ENCODE measurements at places on chromosomes 4 and X.

DNA sequence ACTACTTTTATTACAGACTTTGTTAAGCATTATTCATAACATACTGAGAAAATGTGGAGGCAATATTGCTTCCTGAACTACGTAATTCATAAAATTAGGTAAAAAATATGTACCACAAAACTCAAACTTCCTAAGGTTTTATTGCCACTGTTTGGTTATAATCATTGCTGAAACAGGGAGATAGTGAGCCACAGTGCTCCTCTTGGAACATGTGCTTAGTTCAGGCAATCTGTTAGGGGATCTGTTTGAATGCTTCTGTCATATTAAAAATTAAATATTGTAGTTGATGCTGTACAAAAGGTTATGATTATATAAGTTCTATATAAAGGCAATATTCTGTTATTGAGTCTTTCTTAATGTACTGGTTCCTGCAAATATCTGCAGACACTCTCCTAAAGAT, 480.7 kb downstream of the GRXCR1 start:
- DNase-seq = no peak
- no peaks in the 10 kb centered on the region for H3K36me3 ChIP-seq
- no peak overlapping the region for H3K27ac ChIP-seq
- H3K4me3 ChIP-seq = no peak overlapping the region

- no peak for DNase-seq
- no peak overlapping the region for H3K27ac ChIP-seq
- H3K36me3 ChIP-seq = no peaks in the 10 kb centered on the region
- H3K27me3 ChIP-seq = no peaks in the 10 kb centered on the region
Observed at GRCh38 chr4:121233982-121234381, 69.9 kb upstream of the TNIP3 start.

DNA sequence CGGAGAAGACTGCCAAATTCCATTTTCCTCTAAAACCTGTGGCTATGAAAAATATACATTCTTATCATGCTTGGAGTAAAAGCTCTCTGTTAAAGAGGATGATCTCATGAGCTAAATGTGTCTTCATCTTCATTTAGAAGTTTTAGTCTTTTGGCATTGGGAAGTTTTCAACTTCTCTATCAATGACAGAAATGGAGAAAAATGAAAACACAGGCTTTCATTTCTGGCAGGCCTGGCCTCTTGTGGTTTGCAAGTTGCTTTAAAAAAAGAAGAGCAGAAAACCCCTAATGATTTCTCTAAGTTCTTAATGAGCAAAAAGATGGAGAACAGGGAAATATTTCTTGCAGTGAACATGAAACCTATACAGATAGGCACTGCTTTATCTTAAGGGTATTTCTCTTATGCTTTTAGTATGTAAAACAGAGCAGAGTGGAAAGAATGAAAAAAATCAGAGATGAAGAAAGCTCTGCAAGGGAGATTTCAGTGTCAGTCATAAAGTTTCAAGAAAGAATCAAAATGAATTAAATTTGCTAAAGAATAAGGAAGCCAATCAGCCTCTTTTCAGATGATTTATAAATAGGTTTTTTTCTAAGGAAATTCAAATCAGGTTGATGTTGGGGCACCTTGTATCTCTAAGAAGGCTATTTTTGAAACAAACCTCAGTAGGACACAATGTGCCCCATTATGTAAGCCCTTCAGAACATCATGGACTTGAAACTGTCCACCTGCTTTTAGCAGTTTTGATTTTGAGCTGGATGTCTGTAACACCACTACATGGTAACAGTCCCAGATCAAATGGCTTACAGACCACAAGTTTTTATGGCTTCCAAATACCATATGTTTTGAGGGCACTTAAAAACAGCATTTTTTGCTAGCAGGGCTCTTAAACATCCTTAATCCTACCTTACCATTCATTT, 225.0 kb downstream of the GRIA3 start:
- DNase-seq = no peak
- H3K27ac ChIP-seq = no peak overlapping the region
- H3K4me1 ChIP-seq = no peaks in the 10 kb centered on the region

- no peak overlapping the region for H3K27ac ChIP-seq
- no peaks in the 10 kb centered on the region for H3K27me3 ChIP-seq
- H3K4me3 ChIP-seq = no peak overlapping the region
- DNase-seq = no peak
- no peaks in the 10 kb centered on the region for H3K36me3 ChIP-seq
Observed at GRCh38 chrX:96721354-96721753, 36.7 kb downstream of the DIAPH2 start.

DNA sequence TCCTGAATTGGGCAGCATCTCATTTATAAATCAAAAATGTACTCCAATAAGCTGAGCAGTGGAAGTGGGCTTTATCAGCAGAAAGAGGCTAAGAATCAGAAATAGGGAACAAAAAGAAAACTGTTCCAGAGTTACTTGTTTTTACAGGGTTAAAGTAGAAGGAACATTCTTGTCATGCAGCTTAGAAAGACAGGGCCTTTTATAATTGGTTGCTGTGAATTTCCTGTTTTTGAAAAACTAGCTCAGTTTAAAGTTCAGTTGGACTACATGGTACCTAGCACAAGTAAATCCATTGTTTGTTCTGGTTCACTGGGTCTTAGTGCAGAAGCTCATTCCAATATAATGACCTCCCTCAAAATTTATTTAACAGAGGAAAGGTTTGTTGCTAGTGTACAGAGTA, 200.8 kb downstream of the GRIA2 start:
- no peaks in the 10 kb centered on the region for H3K4me1 ChIP-seq
- H3K27me3 ChIP-seq = no peaks in the 10 kb centered on the region
- H3K36me3 ChIP-seq = no peaks in the 10 kb centered on the region
- H3K27ac ChIP-seq = no peak overlapping the region
- no peak overlapping the region for H3K4me3 ChIP-seq

- no peak overlapping the region for H3K27ac ChIP-seq
- H3K36me3 ChIP-seq = no peaks in the 10 kb centered on the region
- no peak for DNase-seq
- H3K4me3 ChIP-seq = no peak overlapping the region
- no peaks in the 10 kb centered on the region for H3K27me3 ChIP-seq
Observed at GRCh38 chr4:22063613-22064012, 115.0 kb upstream of the KCNIP4 start.

- no peak overlapping the region for H3K27ac ChIP-seq
- H3K4me3 ChIP-seq = no peak overlapping the region
- H3K4me1 ChIP-seq = no peaks in the 10 kb centered on the region
- no peaks in the 10 kb centered on the region for H3K36me3 ChIP-seq
Observed at GRCh38 chr4:57658188-57658587, 548.0 kb upstream of the IGFBP7 start.

DNA sequence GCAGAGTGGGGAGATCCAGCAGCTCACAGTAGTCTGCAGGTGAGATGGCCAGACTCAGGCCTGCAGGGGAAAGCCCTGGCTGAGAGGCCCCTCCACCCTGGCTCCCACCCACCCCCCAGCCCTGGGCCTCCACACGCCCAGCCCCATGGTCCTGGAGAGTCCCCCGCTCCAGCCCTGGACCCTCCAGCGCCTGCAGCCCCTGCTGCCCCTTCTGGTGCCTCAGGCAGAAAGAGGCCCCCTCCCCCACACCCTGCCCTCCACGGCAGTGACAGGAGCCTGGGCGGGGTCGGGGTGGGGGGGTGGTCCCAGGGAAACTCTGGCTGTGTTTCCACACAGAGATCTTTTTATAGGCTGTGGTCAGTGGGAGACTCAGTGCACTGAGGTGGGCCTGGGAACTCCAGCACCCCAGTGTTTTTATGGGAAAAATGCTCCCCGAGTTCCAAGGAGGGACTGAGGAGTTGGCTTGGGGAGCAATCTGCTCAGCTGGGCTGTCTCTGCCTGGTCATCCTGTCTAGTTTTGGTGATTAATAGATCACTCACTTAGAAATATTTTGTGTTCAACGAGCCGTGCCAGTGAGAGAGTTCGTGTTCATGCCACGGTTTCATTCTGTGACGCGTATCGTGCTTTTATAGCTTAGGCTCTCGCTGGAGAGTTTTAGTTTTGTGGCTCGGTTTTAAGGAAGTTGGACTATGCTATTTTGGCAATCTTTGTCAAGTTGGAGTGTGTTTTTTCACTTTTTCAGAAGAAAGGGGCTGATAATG, 53.1 kb upstream of the HGFAC start:
- peaks cover 44% of the 10 kb centered on the region for H3K4me1 ChIP-seq
- DNase-seq = no peak
- no peak overlapping the region for H3K27ac ChIP-seq
- no peaks in the 10 kb centered on the region for H3K36me3 ChIP-seq
- peaks cover 8% of the 10 kb centered on the region for H3K27me3 ChIP-seq

DNA sequence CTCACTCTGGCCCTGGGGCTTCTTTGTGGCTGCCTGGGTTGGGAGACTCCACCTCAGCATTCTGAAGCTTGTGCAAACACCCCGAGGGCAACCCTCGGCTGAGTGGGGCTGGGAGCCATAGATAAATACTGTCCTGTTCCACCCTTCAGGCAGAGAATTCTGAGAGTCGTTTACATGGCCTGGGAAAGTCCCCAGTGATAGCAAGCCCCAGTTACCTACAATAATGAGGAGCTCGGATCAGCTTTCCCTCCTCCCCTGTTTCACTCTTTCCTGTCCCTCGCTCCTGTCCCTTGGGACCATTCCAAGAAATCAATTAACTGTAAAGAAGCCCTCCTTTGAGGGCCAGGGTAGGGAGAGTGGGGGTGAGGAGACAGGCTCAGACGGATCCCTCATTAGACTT, 31.6 kb upstream of the DDX3X start:
- H3K4me3 ChIP-seq = no peak overlapping the region
- peaks cover 5% of the 10 kb centered on the region for H3K4me1 ChIP-seq
- H3K27ac ChIP-seq = no peak overlapping the region
- DNase-seq = no peak

DNA sequence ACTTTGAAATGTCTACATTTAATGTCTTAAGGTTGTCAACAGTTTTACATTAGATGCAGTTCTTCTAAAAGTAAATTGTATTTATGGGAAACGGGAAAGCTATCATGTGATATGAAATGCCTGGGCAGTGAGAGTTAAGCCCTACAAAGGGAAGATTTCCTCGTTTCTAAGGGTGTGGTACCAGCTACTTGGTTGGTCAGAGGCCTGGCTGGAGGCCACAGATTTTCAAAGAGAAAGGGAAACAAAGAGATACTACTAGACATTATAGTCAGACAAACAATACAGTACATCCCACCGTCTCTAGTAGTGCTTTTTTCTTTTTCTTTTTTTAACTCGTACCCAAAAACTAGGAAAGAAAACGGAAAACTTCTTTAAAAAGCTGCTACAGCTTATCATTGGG, 467.8 kb downstream of the PCDH7 start:
- DNase-seq = no peak
- H3K27me3 ChIP-seq = no peaks in the 10 kb centered on the region
- no peak overlapping the region for H3K27ac ChIP-seq
- H3K4me3 ChIP-seq = no peak overlapping the region
- H3K36me3 ChIP-seq = no peaks in the 10 kb centered on the region
